Lower lobe of right lung (tissue), 2 donors: ENCODE measurements at places on chromosomes 2 and 18. TPM values are rescaled to one million over a fixed set of nuclear protein-coding genes. Genes with fewer than 3 reads are reported as not detected.
A peak's percentile ranks its signal among the peaks of the same experiment; 100 is the strongest.

DNA sequence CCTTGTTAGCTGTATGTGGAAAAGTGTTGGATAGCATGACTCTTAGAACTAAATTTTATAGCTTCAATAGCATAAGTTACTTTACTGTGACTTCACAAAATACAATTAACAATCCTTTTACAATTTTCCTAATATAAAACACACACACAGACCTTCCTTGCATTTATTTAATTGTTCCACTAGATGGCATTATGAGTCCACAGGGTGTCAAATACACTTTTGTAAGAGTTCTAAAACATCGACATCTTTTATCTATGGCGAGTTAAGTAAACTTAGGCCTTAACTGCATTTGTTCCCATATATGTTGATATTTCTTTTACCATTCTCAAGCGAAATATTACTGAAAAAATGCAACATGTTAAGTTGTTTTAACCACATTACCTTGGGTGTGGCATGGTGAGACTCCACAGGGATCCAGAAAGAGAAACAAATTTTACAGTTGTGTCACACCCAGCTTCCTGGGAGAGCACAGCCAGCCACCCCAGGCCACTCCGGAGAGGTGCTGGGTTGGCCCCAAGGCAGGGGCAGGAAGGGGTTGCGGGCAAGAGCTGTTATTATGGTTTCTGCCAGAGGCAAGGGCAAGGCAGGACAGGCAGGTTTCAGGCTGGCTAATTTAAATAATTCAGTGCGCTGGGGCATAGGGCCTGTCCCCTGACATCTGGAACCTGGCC, 312.4 kb upstream of the MC4R start:
- H3K4me1 ChIP-seq = no peaks in the 10 kb centered on the region
- no peak overlapping the region for H3K4me3 ChIP-seq
- no peaks in the 10 kb centered on the region for H3K36me3 ChIP-seq
- no peak for DNase-seq
- H3K27me3 ChIP-seq = no peaks in the 10 kb centered on the region

GRCh38 chr2:161651547-161651946, 27.3 kb downstream of the SLC4A10 start:
- H3K4me3 ChIP-seq = no peak overlapping the region
- no peaks in the 10 kb centered on the region for H3K4me1 ChIP-seq
- peak; percentile 39 for DNase-seq
- no peaks in the 10 kb centered on the region for H3K36me3 ChIP-seq
- no peaks in the 10 kb centered on the region for H3K27me3 ChIP-seq
- no peak overlapping the region for H3K27ac ChIP-seq

- H3K27ac ChIP-seq = no peak overlapping the region
- H3K4me3 ChIP-seq = no peak overlapping the region
- no peaks in the 10 kb centered on the region for H3K36me3 ChIP-seq
- no peaks in the 10 kb centered on the region for H3K27me3 ChIP-seq
- H3K4me1 ChIP-seq = no peaks in the 10 kb centered on the region
Measured at GRCh38 chr18:51275712-51276476, 78.4 kb upstream of the MEX3C start.

DNA sequence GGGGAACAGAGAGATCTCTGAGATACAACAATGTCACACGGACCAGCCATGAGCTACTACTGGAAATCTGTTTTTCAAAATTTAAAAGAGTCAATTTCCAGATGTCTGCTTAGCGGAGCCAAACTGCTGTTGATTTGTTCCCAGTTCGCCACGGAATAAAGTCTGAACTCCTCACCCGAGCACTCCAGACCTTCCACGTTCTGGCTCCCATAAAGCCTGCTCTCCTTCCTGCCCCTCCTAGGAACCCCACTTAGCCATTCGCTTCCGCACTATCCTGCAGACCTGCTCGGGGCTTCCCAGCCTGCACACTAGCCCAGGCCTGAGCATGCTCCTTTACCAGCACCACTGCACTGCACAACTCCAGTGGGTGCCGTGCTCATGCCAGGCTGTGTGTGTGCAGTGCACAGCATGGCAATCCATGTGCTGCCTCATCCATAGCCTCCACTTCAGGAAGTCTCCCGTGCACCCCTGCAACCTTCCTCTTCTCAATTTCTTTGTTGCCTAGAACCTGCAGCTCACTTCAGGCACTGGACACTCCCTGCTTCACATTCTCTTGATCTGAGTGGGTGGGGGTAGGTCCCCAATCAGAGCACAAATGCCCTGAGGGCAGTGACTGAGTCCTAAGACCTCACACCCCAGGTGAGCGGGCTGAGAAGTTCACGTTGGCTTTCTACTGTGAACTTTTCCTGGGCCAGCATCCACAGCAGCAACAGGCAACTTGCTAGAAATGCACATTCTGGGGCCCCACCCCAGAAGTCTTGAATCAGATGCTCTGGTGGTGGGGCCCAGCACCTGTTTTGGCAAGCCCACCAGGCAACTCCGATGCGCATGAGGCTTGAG, 53.7 kb downstream of the ZBTB7C start:
- no peak overlapping the region for H3K27ac ChIP-seq
- no peaks in the 10 kb centered on the region for H3K4me1 ChIP-seq
- H3K36me3 ChIP-seq = no peaks in the 10 kb centered on the region
- H3K27me3 ChIP-seq = no peaks in the 10 kb centered on the region

DNA sequence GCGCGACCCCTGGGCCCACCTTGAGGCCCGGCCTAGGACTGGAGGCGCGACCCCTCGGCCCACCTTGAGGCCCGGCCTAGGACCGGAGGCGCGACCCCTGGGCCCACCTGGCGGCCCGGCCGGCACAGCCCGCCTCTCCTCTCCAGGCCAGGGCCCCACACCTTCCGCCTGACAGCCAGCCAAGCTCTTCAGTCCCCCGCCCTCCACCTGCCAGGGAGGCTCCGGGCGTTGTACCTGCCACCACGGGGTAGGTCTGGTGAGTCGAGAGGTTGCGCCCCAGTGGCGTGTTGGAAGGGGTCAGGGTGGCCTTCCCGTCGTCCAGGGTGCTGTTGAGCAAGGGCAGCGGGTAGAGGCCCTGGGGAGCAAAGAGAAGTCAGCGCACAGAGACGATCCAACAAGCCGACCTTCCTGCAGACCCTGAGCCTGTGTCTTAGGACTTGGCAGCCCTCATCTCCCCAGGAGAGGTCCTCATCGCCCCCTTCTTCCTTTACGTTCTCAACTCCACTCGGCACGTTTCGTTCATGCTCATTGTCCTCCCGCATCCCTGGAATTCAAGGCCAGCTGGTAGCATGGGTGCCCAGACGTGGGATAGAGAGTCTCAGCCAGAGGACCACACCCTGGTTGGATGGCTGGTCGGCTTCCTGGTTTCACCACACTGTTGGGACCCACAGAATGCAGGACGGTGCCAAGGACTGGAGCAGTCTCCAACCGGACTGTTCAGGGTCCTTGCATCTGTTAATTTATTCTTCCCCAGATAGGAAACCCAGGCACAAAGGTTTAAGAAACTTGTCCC, 42.2 kb downstream of the PAX8 start:
- H3K4me1 ChIP-seq = peaks cover 25% of the 10 kb centered on the region
- no peaks in the 10 kb centered on the region for H3K27me3 ChIP-seq
- no peak for DNase-seq
- H3K4me3 ChIP-seq = peak overlapping the region; percentile 47
- no peak overlapping the region for H3K27ac ChIP-seq

Gene BARD1
- 18.5 TPM for total RNA-seq
